Left ventricle myocardium inferior (tissue), 1 donor: ENCODE measurements at places on chromosomes 16 and 17. TPM values are rescaled to one million over a fixed set of nuclear protein-coding genes. Genes with fewer than 3 reads are reported as not detected.

DNA sequence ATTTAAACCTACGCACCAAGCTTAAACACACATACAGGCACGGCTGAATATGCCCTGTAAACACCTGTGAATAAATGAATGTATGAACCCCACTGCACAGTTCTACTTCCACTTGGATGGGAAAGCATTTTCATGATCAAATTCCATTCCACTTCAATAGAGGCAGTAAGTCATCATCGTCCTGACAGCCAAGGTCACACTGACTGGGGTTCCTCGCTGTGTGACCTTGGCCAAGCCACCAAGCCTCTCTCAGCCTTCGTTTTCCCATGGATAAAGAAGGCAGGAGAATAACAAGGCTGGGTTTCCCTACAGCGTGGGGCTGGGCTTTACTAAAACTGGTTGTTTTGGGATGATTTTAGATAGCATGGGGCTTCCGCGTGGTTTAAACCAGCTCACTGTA is 82.8 kb downstream of the TBC1D16 start:
- H3K4me3 ChIP-seq = no peak overlapping the region
- no peak overlapping the region for H3K27ac ChIP-seq
- H3K4me1 ChIP-seq = peaks cover 23% of the 10 kb centered on the region
- peaks cover 21% of the 10 kb centered on the region for H3K36me3 ChIP-seq
- peak; percentile 2 for DNase-seq

DNA sequence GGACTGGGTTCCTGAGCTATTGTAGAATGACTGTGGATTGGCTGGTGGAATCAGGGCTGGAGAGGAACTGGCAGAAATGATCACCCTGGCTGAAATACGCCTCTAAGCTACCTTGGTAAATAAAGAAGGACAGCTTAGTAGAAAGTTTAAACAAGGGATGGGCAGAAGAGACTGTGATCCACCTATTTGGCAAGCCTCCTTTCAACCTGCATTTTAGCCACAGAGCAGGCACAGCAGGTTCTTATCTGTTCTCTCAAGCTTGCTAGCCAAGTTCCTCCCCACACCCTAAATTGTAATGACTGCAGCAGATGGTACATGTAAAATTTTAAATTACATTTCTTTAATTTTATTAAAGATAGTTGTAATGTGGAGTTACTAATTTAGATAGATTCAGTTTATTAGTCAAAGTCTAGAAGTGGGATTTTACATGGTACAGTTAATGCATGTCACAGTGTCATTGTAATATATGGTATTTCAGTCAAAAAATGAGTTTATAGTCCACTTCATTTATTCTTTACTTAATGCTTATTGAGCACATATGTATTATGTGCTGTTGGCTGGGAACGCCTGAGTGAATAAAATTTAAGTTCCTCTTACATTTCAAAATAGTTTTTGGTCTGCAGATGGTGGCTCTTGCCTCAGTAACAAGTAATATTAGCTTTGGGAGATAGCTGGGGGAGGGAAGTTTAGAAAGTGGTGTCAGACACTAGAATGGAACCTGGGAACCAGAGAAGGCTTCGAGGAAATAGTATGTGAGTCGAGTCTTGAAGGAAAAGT is 11.2 kb downstream of the EPN2 start:
- no peaks in the 10 kb centered on the region for H3K36me3 ChIP-seq
- H3K27me3 ChIP-seq = no peaks in the 10 kb centered on the region
- peaks cover 94% of the 10 kb centered on the region for H3K4me1 ChIP-seq

DNA sequence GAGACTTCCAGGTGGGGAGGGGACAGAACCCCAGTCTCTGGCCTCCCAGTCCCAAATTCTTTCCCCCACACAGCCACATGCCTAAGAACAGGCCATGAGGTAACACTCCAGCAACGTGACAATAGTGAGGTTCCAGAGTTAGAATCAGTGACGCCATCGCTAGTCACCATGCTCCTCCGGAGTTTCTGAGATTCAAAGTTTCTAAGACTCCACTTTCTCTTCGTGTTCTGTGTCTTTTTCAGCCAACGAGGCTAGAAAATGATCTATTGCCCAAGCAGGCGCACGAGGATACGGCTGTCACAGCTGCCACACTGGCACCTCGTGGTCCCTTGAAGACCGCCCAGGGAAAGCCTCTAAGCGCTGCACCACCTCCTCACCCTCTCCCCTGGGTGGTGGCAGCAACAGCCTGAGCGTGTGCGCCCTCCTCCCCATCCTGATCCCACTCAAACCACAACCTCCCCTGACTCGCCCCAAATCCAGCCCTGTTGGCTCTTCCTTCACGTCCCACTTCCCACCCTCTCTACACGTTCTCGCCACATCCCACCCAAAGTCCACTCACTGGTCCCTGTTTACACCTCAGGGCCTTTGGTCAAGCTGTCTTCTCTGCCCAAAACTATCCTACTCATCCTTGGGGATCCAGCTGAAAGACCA is 1.0 kb downstream of the MCRIP1 start:
- peak overlapping the region; percentile 96 for H3K4me3 ChIP-seq
- no peaks in the 10 kb centered on the region for H3K27me3 ChIP-seq
- DNase-seq = no peak
- peaks cover 53% of the 10 kb centered on the region for H3K4me1 ChIP-seq
- H3K27ac ChIP-seq = peak overlapping the region; percentile 94
- no peaks in the 10 kb centered on the region for H3K36me3 ChIP-seq

KCNH6 gene
- not detected for total RNA-seq

DNA sequence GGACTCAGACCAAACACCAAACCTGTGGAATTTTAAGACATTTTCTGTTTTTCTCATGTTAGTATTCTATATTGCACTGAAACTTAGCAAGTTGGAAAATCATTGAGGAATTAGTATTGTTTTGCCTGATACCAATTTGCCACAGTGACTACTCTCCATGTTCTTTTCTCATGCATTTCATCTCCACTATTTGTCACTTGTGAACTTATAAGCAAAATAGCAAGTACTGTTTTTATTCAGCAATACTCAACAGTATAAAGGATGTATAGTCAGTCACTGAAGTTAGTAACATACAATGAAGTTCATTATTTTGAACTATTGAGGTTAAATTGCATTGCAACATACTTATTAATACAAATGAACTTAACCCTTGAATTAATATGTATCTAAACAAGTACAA is 5.8 kb upstream of the VPS35L start:
- peaks cover 67% of the 10 kb centered on the region for H3K36me3 ChIP-seq
- no peaks in the 10 kb centered on the region for H3K27me3 ChIP-seq
- peaks cover 6% of the 10 kb centered on the region for H3K4me1 ChIP-seq
- H3K27ac ChIP-seq = no peak overlapping the region

DNA sequence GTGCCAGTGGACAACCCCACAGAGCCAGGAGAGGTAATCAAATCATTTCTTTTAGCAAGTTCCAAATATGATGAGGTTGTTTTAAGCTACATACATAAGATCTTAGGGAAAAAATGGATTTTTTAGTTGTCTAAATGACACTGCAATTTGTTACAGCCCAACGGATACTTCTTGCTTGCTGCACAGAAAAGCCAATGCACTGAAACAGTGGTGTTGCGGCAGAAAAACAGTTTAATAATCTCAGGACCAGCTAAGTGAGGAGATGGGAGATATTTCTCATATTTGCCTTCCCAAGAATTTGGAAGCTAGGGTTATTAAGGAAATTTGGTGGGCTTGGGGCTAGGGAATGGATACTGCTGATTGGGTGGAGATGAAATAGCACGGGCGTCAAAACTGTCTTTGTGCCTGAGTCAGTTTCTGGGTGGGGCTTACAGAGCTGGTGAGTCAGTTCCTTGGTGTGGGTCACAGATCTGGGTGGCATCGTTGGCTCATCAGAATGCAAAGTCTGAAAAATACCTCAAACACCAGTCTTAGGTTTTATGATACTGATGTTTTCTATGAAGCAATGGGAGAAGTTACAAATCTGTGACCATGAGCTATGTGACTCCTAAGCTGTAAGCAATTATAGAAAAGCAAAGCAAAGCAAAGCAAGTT is 255.4 kb downstream of the IRX3 start:
- no peak for DNase-seq
- H3K4me1 ChIP-seq = no peaks in the 10 kb centered on the region
- no peak overlapping the region for H3K27ac ChIP-seq
- no peaks in the 10 kb centered on the region for H3K27me3 ChIP-seq
- H3K36me3 ChIP-seq = peaks cover 9% of the 10 kb centered on the region

GRCh38 chr16:8919934-8920462 is 37.8 kb downstream of the LITAFD start:
- no peaks in the 10 kb centered on the region for H3K27me3 ChIP-seq
- peaks cover 84% of the 10 kb centered on the region for H3K36me3 ChIP-seq
- H3K27ac ChIP-seq = no peak overlapping the region
- no peak overlapping the region for H3K4me3 ChIP-seq
- DNase-seq = no peak

DNA sequence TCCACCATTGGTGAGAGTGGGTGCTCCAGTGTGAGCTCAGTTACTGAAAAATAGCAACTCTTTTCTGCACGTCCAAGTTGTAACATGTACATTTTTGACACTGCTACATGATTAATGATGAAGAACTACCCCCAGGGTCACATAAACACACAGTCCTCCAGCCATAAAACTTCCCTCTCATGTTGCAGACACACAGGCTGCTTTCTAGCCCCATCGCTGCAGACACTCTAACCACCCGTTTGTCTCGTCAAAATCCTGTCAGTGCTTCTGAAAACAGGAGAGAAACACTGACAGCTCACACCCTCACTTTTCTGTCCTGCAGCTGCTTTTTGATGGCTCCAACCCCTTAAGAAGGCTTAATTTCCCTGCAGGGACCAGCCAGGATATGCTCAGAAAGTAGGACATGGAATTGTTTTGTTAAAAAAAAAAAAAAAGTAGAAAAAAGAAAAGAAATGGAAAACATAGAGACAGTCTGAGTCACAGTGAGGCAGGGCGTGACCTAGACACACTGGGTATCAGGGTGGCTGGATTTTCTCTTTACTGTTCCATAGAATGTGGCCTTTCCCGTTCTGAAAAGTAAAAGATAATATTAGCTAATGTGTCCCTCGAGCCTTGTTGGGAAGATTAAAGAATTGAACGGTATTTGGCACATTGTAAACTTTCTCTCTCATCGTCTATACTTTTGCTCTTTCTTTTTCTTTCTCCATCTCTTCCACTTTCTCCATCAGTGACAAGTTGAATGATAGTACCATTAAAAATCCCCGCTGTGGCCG is 20.7 kb upstream of the CCL5 start:
- H3K36me3 ChIP-seq = no peaks in the 10 kb centered on the region
- peaks cover 43% of the 10 kb centered on the region for H3K27me3 ChIP-seq
- no peak overlapping the region for H3K27ac ChIP-seq
- no peaks in the 10 kb centered on the region for H3K4me1 ChIP-seq
- no peak for DNase-seq

- no peak for DNase-seq
- H3K36me3 ChIP-seq = no peaks in the 10 kb centered on the region
- peaks cover 57% of the 10 kb centered on the region for H3K27me3 ChIP-seq
- peak overlapping the region; percentile 9 for H3K27ac ChIP-seq
- peak overlapping the region; percentile 68 for H3K4me3 ChIP-seq
- H3K4me1 ChIP-seq = peaks cover 57% of the 10 kb centered on the region
Measured at GRCh38 chr17:68198931-68199836, 48.7 kb upstream of the AMZ2 start.

DNA sequence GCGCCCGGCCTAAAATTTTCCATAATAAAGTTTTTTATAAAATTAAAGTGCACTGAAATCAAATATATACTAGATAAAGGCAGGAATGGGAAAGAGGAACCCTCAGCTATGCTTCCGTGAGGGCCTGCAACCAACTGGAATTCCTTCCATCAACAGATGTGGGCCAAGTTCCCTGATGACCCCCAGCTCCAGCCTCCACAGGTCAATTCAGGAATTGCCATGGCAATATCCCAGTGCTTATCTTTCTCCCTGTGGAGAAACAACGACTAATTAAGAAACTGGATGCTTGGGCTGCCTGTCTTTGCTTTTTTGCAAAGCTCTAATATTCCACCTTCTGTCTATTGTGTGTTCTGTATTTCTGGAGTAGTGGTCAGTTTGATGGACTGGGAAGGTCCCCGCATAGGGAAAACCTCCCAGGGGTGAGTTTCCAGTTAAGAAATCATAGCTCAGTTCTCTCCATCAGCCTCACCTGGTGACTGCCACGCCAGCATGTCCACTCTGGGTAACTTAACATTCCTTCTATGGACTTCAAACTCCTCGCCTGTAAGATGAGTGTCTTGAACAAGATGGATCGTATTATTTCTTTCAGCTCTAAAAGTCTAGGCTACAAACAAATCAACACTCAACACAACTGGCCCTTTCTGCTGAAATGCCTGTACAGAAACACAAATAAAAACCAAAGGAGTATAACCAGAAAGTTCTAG is 67.9 kb downstream of the CREBBP start:
- H3K4me3 ChIP-seq = no peak overlapping the region
- peaks cover 95% of the 10 kb centered on the region for H3K4me1 ChIP-seq
- H3K36me3 ChIP-seq = peaks cover 21% of the 10 kb centered on the region
- H3K27me3 ChIP-seq = no peaks in the 10 kb centered on the region

HCRT gene
- total RNA-seq = not detected

DNA sequence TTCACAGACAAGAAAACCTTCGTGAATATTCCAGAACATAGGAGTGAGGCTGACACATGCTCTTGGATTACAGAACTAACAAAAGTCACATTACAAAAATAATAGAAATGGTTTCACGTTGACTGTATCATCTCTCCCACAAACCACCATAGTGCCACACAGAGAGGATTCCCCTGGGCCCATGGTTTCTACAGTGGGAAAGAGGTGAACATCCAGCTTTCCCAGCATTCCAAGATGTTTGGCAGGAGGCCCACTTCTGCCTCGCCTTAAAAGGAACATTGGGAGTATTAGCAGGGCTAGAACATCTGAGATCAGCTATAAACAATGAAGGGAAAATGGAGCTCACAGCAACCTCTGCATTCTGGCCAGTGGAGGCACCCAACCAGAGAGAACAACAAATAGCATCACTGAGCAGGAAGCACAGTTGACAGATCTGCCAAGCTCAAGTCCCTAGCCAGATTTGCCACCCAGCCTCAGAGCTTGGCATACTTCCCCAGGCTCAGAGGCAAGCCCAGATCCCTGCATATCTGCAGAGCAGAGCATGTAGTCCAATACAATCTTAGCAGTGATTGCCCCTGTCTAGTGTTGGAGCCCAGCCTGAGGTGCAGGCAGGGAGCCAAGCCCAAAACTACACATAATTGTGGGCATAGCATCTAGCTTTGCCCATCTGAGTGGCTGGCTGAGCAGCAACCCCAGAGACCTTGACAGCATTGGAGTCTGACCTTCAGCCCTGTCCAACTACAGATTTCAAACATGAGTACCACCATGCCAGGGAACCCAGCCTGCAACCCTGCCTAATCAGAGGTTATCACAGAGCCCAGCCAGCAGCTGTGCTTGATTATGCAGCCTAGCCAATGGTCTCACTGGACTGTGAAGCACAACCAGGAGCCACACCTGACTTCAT is 260.4 kb downstream of the CEP112 start:
- peak; percentile 55 for DNase-seq
- peaks cover 7% of the 10 kb centered on the region for H3K36me3 ChIP-seq
- no peaks in the 10 kb centered on the region for H3K27me3 ChIP-seq
- no peak overlapping the region for H3K4me3 ChIP-seq
- H3K27ac ChIP-seq = peak overlapping the region; percentile 34
